NCI-H1436 (cell line): ENCODE measurements at places on chromosomes 13 and 19.

DNA sequence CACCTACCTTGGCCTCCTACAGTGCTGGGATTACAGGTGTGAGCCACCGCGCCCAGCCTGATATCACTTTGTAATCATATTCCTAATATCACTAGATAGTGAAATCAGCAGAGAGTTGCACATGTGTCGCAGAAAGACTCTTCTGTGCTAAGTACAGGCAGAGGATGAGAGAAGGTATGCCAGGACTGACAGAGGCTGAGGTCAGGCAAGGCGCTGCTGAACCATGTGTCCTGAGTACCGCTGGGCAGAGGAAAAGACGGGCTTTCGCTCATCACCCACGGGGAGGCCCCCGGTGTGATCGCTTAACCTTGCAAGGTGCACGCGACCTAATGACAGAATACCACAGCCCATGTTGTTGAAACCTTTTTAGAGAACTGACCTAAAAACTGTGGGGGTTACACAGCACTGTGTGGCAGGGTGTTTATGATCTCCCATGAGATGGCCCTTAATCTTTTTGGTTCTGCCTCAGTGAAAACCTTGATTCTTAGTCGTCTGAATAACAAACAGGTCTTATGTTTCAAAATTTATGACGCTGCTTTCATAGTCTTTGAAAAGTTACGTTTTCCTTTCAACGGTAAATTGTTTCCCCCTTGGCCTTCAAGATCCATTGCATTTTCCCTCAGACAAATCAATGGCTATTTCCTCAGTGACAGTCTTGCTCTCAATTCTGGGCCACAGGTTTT is 12.2 kb downstream of the GJA3 start:
- DNase-seq = no peak

DNA sequence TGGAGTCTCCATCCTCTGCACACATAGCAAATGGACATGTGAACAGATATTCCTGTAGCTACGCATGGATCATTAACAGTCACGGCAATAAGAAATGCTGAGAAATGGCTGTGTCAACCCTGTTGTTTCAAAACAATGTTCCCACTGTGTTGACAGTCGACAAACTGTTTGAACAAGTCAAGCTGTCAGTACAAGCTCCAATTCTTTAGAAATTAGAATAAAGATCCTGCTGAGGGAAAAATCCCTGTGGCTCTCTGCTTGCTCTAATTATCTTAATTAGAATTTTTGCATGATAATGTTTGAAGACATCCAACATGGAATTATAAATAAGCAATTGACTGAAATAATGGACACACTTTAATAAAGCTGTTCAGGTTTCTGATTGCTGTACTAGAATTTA is 37.9 kb upstream of the CPB2 start:
- no peak for DNase-seq

GRCh38 chr13:32850316-32851052 is 165.7 kb upstream of the KL start:
- no peak for DNase-seq

- DNase-seq = no peak
Measured at GRCh38 chr19:30174357-30174645, 197.9 kb upstream of the ZNF536 start.

DNA sequence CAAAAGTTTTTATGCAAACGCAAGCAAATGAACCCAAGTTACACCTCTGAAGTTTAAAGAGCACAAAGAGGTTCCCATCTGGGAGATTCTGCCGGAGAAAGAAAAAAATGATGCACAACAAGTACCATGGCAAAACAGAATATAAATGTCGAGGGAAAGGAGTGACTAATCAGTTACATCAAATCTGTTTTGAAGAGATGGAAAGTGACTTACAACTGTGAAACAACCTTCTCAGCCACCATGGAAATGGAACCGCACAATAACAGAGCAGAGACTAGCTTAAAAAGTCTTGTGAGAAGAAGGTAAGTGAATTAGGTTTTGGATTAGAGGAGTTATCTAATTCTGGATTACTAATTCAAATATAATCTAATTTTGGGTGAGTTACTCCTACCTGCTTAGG is 2.4 kb downstream of the HSPH1 start:
- DNase-seq = no peak

GRCh38 chr13:45534604-45535003 is 69.9 kb downstream of the COG3 start:
- no peak for DNase-seq

GRCh38 chr13:54852831-54853230 is 1824.2 kb downstream of the OLFM4 start:
- DNase-seq = no peak

GRCh38 chr19:45443462-45444317 is 20.0 kb upstream of the ERCC1 start:
- peak; percentile 84 for DNase-seq

- DNase-seq = no peak
Measured at GRCh38 chr13:105806628-105806920, 728.9 kb downstream of the EFNB2 start.

GRCh38 chr13:37403776-37404527 is 194.6 kb downstream of the POSTN start:
- no peak for DNase-seq

DNA sequence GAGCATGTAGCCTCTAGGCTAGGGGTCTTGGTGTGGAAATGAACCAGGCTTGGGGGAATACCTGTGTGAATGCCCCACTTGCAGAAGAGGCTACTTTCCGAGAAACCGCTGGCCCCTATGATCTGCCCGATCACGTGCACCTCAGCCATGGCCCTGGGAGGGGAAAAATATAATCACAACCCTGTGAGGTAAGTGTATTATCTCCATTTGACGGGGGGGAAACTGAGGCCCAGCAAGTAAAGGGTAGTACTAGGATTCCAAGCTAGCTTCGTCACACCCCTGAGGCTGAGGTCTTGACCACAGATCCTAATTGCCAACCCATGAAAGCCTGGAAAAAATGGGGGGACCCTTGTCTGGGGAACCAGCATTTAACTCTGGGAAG is 587 bp downstream of the B9D2 start:
- DNase-seq = no peak

GRCh38 chr13:24233351-24233901 is 72.9 kb downstream of the SPATA13 start:
- DNase-seq = no peak

DNA sequence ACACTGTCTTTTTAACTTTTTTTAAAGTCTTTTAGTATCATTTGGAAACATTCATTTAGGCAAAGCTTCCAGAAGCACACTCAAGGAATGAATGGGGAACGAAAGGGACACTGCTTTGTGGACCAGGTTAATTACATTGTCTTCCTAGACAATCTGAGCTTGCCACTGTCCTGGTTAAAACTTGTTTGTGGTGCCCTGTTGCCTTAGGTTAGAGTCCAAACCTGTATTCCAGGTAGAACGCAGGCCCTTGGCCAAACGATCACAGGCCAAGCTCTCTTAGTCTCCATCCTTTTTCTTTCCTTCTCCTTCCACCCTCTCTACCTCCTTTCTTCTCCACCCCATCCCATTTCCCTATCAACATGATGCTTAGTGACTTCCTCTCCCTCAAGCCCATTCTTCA is 66.8 kb downstream of the ERCC5 start:
- no peak for DNase-seq

DNA sequence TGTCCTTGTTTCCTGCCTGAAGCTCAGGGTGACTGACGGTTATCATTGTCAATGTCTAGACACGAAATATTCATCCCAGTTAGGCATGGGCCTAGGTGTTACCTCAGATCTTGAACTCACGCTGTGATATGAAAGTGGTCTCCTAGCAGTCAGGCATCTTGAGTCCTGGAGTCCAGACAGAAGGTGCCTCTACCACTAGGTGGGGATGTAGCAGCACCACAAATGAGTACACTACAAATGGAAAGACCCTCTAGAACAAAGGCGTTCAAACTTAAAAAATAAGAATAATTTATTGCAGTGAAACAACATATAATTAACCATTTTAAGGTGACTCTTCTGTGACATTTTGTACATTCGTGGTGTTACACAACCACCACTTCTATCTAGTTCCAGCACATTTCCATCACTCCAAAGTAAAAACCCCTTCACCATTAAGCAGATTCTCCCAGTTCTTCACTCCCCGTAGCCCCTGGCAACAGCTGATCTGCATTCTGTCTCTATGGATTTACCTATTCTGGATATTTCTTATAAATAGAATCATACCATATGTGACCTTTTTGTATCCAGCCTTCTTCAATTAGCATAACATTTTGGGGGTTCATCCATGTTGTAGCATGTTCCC is 11.9 kb upstream of the FRY start:
- DNase-seq = peak; percentile 20

DNA sequence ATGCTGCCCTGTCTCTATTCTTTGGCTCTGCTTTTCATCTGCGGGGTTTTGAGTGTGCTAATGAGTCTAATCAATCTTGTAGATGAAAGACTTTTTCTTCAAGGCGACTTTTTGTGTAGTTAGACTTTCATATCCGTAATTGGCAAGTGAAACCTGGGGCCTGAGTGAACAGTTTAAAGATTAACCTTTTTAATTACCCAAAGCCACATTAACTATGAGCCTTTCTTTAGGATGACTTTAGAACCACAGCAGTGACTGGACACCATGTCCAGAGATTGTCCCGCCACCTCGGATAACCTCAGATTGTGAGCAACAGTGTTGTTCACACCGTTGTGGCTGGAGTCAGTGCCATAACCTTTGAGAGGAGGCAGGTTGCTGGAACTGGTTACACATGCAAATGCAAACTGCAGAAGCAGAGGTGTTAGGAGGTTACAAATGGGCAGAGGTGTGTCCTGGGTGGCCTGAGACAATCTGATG is 58.7 kb downstream of the SIAH3 start:
- DNase-seq = no peak

DNA sequence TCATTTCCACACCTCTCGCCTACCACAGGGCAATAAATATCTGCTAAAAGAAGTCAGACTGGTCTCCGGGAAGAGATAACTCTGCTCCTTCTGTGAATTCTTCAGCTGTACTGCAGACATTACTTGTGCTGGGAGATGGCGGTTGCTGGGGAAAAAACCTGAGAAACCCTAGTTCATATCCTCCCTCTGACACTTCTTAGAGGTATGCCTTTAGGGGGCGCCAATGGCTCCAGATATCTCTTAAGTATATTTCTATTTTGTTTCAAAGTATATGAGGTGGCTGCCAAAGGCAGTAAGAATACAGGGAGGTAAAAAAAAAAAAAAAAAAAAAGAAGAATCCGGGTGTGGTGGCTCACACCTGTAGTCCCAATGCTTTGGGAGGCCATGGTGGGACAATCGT is 175.2 kb downstream of the PAN3 start:
- no peak for DNase-seq

DNA sequence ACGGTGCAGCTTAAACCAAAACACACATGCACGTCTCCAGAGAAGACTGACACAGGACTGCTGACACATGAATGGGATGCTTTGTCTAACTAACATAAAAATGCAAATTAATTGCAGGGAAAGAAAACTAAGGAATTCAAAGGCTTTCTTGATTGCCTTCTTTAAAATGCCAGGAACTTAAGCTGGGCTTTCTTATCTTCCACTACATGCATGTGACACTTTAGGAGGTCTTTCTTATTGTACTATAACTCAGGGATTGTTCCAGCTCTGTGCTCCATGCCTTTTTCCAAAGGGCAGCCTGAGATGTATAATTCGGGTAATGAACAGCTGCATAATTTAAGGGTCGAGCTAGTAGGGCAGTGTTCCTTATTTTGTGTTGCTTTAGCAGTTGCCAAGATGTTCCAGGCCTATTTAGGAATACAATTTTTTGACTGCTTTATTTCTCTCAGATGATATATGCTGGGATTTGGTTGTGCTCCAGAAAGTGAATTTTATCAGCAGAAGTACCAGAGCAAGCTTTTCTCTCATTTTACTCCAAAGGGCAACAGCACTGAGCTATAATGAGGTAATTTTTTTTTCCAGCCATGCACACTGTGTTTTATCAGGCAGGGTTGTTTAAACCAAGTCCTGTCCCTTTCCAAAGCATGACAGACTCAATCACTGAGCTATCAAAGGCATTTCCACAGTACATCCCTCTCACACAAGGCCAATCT is 885.2 kb downstream of the PCDH9 start:
- no peak for DNase-seq

DNA sequence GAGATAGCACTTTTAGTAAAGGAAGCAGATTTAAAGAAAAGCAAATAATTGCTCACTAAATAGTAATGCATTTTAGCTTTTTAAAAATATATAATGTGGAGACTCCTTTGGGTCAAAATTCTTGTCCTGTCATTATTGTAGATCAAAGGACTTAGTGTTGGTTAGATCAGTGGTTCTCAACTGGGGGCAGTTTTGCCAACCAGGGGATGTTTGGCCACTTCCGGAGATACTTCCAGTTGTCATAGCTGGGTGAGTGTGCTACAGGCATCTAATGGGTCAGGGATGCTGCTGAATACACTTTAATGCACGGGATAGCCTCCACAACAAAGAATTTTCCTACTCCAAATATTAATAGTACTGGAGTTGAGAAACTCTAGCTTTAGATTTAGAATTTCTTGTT is 126.8 kb downstream of the LMO7 start:
- DNase-seq = no peak

GRCh38 chr13:71879129-71879535 is 12.1 kb upstream of the DACH1 start:
- peak; percentile 61 for DNase-seq

DNA sequence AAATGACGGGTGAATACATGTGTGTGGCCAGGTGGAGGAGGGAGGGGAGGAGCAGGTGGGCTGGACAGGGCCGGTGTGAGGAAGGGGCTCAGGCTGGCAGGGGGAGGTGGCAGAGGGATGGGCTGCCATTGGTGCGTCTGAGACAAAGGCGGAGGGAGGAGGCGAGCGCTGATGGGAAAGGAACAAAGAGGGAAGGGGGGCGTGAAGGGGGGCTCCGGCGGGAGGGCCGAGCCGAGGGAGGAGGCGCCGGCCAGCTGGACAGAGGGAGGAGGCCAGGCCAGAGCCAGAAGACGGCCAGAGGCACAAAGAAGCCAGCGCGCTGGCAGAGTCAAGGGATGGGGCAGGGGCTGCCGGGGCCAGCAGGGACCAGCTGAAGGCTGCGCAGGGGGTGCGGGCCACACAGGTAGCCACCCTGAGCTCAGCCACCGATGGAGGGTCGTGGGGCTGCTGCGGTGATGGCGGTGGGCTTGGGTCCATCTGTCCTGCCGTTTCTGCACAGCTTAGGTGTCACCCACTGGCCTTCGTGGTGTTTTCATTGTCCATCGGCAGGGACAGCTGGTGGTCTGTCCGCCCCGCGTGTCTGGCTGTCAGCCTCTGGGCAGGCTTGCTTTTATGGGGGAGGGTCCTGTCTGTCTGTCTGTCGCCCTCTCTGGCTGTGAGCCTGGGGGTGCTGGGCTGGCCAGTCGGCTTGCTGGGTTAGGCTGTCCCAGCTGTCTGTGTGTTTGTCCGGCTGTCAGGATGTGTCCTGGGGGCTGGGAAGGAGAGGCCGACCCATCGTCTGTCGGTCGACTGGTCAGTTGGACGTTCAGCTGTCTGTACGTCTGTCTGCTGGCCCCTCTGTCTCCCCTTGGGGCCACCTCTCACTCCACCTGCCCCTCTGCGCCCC is 2.2 kb downstream of the APC2 start:
- no peak for DNase-seq

DNA sequence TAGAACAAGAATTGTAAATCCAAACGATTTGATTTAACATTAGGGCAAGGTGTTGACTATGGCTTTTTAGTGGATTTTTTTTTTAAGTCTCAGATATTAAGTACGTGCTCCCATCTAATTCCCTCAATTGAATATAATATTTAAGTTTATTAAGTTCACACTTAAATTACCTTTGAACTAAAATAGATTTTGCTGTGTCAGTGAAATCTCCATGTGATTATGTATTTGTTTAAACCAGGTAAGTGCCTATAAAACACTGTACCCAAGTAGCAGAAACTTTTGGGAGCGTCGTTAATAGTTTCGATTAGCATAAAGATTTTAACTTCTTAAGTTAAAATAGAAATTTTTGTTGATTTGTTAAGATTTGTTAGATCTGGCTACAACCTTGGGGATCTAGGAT is 1.6 kb downstream of the CLN5 start:
- DNase-seq = no peak
